ENCODE measurements at places on chromosomes 3 and 15.

GRCh38 chr15:77731945-77732344, 99.2 kb upstream of the LINGO1 start:
- no peak for DNase-seq

DNA sequence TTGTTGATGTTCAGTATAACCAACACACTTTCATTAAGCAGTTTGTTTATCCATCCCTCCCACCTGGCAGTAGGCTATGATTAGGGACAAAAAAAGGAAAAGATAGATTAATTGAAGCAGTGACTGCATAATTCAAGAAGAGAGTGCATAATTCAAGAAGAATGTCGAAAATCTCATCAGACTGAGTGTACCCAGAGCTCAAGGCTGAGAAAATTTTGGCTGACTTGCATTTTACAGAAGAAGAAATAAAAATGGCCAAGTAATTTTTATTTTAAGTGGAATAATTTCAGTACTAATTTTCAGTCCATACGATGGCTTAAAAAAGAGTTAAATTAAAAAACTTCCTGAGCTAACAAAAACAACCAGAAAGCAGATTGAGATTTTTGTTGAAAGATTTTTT, 145.4 kb upstream of the LRRFIP2 start:
- no peak for DNase-seq

DNA sequence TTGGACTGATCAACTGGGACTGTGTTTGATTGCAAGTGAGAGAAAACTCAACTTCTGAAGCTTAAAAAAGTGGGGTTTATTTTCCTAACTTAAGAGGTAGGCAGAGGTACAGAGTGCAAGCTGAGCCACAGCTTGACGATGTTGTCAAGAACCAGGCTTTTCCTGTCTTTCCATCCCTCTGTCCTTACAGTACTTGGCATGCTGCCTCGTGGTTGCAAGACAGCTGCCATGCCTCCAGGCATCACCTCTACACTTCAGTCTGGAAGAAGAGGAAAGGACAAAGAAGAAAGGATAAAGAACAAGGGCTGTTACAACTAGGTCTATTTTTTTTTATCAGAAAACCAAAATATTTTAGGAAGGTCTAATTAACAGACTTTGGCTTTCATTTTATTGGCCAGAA, 51.8 kb upstream of the GALNT15 start:
- no peak for DNase-seq

DNA sequence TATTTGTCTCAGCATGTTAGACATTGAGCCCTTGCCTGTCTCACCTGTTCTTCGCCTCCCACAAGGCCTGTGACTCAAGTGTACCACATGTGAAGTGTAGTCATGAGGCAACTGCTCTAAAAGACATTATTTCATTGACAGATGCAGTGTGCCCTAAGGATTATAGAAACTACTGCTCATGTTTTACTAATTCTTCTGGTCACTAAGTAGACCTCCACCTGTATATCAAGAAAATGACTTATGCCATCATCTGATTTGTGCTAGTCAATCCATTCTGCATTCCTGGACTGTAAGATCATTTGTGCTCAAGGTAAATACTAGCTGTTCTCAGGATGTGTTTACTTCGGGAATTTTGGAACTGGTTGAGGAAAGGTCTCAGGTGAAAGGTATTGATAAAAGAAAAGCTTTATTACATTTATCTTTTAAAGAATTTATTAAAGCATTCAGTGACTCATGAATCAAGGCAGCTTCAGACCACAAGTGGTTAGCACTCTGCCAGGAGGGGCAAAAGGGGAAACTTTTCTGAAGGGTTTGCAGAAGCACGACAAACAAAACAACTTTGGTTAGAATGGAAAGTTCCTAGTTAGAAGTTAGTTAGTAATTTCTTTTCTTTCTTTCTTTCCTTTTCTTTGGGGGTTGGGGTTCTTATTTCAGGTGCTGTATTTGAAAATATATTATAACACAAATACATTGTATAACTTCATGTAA, 465.3 kb upstream of the CBLB start:
- no peak for DNase-seq

GRCh38 chr3:33173103-33173502, 45.5 kb downstream of the SUSD5 start:
- no peak for DNase-seq

DNA sequence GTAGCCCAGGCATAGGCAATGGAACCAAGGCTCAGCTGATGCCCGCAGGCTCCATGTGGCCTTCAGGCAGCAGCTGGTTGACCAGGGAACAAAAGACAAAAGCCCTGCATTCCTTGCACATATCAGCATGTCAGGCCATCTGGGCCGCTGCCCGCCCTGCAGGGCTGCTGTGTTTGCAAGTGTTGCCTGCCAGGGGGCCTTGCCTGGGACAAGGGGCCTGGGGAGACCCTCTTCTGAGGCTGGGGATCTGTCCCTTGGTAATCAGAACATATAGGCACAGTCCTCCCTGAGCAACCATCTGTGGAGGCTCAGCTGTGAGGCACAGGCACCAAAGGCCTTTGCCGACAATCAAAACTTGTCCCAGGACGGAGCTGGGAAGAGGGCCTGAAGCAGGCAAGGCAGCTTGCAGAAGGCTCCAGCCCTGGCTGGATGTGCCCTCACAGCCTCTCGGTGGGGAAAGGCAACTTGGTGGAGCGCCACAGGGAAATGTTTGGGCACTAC, 138.2 kb downstream of the TPRA1 start:
- DNase-seq = no peak

DNA sequence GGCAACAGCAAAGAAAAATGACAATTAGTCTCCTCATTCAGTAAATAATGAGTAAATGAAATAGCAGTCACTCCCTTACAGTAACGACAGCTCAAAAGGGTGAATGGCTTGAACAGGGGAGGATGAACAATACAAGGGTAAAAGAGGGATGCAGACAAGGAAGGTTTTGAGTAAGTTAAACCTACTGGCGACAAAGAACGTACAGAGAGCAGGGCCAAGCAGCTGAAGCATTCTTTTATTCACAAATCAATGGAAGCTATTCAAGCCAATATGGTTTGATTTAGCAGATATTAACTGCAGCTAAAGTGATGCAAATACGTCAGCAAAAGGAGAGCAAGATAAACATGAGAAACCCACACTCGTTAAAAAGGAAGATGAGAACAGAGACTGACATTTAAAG, 90.7 kb upstream of the ICE2 start:
- DNase-seq = no peak

GRCh38 chr15:45548753-45549520, 26.4 kb upstream of the SLC30A4 start:
- no peak for DNase-seq

- no peak for DNase-seq
Observed at GRCh38 chr3:146020969-146021368, 140.0 kb downstream of the PLOD2 start.

DNA sequence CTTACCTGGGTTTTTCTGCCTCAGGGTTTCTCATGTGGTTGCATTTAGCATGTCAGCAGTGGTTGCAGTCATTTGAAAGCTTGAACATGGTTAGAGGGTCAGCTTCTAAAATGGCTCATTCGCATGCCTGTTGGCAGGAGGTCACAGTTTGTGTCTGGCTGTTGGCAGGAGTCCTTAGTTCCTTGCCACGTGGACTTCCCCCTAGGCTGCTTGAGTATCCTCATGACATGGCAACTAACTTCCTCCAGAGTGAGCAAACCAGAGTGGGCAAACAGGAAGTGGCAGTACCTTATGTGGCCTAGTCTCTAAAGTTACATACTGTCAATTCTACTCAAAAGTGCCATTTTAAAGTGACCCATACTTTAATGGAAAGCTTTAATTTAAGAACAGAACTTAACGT, 3.4 kb upstream of the UNC13C start:
- DNase-seq = no peak

DNA sequence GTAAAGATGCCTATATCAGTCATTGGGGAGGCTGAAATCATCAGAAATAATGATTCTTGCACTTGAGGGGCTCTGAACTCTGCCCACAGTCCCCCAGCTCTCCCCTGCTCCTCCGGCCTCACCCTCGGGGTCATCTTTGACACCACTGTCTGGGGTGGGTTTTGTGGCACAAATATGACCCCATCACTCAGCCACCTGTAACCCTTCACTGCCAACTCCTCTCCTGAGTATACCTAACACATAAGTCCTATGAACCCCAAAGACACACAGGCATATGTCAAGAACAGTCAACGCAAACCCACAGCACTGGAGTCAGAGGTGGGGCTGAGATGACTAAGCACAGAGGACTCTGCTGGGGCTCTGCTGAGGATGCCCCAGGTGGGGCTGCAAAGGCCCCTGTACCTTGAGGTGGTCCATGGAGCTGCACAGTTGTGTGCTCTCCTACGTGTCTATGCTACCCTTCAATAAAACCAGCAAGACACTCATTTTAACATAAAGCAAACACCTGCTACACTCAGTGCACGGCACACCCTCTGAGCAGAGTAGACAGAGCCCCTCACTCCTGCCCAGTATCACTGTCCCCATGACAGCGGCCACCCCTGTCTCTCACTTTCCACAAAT, 29.9 kb downstream of the SLC41A3 start:
- DNase-seq = no peak

- no peak for DNase-seq
Observed at GRCh38 chr3:17645074-17645698, 97.2 kb downstream of the TBC1D5 start.

DNA sequence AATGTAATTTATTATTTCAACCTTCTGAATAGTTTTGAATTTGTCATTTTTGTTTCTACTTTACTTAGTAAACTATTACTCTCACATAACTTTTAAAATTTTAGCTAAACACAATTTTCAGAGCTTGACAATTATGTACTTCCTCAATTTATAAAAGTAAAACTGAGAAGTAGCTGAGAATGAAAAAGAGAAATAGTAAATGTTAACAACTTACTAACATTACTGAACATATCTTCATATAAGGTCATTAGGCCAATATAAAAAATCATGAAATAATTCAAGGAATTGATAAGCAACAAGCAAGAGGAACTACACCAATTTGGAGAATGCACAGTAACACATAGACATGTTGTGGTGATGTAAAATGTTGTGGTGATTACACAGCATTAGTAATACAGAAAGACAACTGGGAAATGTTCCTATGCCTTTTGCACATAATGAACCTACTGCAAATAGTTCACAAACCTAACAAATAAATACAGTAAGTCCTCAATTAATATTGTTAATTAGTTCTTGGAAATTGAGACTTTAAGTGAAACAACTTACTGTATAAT, 137.9 kb downstream of the CBLB start:
- DNase-seq = no peak

DNA sequence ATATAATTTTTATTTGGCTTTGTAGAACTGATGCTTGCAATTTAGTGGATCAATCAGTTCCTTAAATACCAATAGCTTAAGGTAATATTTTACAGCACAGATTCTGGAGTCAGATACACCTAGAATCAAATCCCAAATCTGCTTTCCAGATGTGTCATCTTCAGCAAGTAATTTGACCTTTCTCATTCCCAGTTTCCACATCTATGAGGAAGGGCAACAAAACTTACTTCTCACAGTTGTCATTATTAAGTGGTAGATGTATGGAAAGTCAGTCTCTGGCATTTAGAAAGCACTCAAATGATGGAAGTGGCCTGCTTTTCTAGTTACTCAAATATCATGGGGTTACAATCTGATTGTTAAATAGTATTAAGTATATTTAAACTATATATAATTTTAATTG, 767.0 kb downstream of the CADM2 start:
- no peak for DNase-seq

- no peak for DNase-seq
Observed at GRCh38 chr3:33982269-33982798, 183.9 kb downstream of the PDCD6IP start.

DNA sequence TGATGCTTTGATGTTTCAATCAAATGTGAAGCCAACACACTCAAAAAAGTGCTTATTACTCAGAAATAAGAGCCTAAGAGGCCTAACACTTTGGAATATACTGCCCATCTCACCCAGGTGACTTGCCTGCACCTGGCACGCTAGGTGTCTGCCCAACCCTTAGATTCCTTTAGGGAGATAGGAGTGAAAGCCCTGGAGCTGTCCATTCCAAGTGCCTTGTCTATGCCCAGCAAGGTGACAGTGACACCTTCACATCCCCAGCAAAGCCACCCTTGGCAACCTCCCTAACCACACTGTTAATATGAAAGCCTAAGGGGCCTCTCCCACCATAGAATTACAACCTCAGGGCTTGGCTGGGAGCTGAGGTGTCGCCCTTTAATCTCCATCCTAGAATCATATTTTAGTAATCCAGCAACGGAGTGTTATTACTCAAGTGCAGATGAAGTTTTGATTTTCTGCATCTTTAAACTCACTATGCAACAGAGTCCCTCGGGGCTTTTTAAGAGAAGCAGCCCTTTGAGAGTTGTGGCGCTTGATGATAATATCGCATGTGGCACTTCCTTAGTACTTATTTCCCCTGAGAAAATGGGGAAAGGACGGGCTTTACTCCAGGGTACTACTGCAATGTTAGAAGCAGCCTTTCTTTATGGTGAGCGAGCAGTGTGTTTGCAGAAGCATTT, 24.8 kb downstream of the ATP10A start:
- DNase-seq = no peak

Measured in stimulated activated CD8-positive, alpha-beta memory T cell treated with anti-CD3 and anti-CD28 coated beads, Interleukin-15, amount 100 ng/mL, for 1 hour (primary cell).